Adipocyte (in vitro differentiated cells): ENCODE measurements at places on chromosomes 7 and 10.

GRCh38 chr10:79221110-79222051, 125.9 kb upstream of the PPIF start:
- no peak for DNase-seq

GRCh38 chr10:110410329-110411046, 87.2 kb upstream of the DUSP5 start:
- peak; percentile 93 for DNase-seq

- no peak for DNase-seq
These were observed 57.1 kb downstream of the AOC1 start for GRCh38 chr7:150909200-150909995.

GRCh38 chr10:102241032-102241443, 274 bp downstream of the PITX3 start:
- DNase-seq, result no peak

GRCh38 chr10:26844396-26844975, 16.3 kb downstream of the ABI1 start:
- no peak for DNase-seq

DNA sequence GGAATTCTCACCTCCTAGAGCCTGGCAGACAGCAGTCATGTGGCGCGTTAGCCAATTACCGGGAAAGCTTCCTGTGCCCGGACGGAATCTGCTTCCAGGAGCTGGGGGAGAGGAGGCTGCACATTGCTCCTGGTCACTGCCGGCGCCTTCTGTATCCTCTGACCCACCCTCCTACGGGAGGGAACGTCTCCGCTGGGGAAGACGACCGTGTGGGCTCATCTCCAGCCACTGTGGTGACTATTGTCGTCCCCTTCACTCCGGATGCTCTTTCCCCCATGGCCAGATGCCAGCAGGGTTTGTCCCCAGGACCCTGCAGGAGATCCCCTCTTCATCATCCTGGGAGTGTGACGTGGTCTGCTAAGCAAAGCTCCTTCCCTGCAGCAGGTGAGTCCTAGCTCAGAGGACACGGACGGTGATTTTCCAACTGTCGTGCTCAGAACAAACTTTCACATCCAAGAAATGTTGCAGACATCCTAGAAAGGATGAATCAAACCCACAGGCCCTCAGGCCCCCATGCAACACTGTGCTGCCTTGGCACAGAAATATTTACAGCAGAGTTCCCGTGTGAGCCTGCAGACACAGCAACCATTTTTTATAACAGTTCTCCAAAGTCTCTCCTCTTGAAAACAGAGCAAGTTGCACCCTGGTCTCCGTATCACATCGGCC, 29.6 kb upstream of the FAM20C start:
- peak; percentile 18 for DNase-seq

DNA sequence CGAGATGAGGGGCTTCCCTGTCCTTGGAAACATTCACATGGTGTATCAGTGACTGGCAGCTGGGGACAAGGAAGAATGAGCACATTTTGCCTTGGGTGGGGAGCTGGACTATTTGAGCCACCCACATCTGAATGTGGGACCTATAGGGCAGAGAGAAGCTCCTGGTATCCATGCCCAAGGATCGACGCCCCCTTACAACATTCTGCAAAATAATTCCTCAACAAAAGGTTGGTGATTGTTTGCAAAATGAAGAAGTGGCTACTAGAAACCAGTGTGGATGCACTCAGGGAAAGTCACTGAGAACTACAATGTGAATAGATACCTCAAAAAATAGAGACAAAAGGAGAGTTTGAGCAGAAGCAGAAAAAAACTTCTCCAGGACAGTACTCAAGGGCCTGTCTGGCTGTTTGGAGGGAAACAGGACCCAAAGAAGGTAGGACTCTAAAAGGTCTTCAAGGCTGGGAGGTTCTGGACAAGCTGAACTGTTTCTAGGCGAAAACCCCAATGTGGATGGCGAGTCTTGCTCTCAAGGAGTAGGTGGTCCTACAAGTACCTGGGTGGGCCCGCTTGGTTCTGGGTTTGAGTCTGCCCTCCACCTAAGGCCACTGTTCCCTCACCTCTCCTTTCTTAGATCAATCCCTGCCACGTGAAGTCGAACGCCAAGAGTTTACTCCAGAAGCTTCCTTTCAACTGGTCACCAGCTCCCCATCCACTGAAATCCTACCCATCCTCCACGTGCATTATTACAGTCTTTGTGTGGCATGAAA, 125.0 kb upstream of the ZNF746 start:
- no peak for DNase-seq

- peak; percentile 70 for DNase-seq
These were observed 128.4 kb upstream of the RSU1 start for GRCh38 chr10:16945593-16945992.

- DNase-seq, result peak; percentile 55
These were observed 98.9 kb downstream of the KMT2C start for GRCh38 chr7:152336754-152337368.

GRCh38 chr10:19347621-19348020, 299.0 kb downstream of the MALRD1 start:
- peak; percentile 0 for DNase-seq

- no peak for DNase-seq
These were observed 9.8 kb downstream of the TSPAN14 start for GRCh38 chr10:80463868-80464267.

DNA sequence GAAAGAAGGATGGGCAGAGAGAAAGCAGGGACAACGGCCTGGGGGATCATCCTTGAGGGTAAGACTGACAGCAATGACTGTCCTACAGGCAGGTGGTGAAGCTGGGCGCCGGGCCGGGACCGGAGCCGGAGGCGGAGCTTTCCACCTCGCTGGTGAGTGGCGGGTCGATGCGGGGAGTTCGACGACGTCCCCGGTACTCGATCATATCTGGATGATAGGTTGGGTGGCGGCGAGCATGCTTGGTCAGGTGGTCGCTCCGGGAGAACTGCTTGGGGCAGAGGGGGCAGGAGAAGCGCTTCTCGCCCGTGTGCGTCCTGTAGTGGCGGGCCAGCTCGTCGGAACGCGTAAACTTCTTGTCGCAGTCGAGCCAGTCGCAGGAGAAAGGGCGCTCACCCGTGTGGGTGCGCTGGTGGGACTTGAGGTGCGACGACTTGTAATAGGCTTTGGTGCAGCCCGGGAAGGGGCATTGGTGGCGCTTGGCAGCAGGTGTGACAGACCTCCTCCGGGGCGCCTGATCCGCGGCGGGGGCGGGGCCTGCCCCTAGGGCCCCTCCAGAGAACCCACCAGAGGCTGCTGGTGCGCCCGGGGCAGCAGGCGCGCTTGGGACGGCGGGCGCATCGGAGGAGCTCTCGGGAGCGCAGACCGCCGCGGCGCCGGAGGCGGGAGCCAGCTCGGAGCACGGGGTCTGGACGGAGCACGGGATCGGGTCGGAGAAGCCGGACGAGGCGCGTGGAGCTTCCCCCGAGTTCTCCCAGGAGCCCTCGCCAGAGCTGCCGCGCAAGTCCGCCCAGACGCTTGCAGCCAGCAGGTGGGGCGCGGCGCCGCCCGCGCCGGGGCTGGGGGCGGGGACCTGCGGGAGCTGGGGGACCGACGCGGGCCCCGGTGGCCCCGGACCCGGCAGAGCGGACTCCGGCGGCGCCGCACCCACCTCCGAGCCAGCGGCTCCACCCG, 752 bp downstream of the KLF14 start:
- DNase-seq, result peak; percentile 31

GRCh38 chr10:7388602-7389001, 22.2 kb downstream of the SFMBT2 start:
- no peak for DNase-seq

DNA sequence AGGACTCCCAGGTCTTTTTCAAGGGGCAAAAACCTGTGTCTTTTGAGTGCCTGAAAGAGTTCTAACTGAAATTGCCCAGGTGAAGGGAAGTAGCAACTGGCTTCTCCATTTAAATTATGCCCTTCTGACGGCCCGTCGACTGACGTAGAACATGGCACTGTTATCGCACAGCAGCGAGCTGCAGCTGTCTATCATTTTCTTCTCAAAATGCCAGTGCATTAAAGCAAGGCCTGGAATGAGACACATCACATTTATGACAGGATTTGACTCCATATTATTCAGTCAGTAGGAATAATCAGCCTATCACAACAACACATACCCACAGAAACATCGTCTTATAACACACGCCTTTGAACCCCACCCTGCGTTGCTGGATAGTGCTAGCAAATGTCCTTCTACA, 69.7 kb downstream of the CELF2 start:
- no peak for DNase-seq

DNA sequence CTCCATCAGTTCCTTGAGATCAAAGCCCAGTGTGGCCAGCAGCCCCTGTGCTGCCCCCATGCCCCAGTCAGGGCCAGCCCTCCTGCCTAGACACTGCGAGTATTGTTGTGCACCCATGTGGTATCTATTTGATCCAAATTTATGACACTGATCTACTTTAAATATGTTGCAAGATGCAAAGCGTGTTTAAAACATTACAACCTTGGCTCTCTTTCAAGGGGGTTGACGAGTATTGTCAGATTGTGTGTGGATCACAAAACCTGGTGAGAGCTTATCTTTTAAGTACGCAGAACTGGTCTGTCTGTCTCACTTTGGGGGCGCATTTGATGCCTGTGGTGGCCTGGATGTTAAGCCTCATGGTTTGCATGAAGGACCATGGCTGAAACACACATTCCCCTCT, 108.9 kb downstream of the COL13A1 start:
- no peak for DNase-seq

- no peak for DNase-seq
These were observed 43.7 kb downstream of the CH25H start for GRCh38 chr10:89163265-89163995.

- peak; percentile 90 for DNase-seq
These were observed 240.2 kb upstream of the INHBA start for GRCh38 chr7:41943094-41943577.

DNA sequence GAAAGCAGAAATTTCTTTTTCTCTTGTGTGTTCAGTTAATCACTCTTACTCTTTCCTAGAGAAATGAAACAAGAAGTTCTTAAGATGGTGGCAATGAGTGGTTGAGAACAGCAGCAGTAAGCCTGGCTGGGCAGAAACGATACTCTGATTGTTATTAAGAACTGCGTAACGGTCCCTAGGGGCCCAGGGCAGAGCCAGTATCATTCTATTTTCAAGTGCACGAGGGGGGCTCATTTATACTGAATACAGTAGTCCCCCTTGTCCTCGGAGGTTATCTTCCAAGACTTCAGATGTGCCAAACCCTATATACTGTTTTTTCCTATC, 64.9 kb downstream of the EEPD1 start:
- DNase-seq, result no peak

DNA sequence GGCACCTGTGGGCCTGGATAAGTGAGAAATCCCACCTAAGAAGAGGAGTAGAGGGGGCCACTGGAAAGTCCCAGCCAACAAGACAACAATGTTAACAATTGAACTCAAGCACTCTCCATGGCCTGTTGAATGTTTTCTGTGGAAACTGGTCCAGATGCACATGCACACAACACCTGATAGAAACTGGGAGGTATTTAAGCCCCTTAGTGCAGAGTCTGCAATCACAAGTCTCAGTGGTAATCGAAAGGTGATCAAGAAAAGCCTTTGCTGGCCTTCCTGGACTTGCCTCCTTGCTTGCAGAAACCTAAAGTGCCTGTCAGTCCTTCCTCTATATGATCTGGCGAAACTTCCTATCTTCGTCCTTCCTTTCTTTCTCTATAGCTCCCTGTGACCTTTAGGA, 30.6 kb upstream of the HNRNPH3 start:
- DNase-seq, result no peak

DNA sequence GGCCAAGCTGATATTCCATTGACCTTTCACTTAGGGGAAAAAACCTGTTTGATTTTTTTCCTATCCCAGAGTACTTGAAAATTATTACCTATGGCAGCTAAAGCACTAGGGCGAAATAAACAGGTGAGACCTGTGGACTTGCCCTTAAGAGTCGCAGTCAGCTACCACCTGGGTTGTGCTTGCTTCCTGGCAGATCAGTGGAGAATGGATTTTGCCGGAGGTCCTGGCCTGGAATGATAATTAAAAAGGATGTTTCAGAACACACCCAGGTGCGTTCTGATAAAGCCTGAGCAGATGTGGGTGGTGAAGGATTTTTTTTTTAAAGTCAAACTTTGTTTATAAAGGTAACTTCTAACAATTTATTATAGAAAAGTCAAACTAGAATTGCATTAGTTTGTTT, 59.1 kb downstream of the AUTS2 start:
- no peak for DNase-seq

GRCh38 chr10:121373411-121373810, 224.8 kb downstream of the FGFR2 start:
- no peak for DNase-seq

DNA sequence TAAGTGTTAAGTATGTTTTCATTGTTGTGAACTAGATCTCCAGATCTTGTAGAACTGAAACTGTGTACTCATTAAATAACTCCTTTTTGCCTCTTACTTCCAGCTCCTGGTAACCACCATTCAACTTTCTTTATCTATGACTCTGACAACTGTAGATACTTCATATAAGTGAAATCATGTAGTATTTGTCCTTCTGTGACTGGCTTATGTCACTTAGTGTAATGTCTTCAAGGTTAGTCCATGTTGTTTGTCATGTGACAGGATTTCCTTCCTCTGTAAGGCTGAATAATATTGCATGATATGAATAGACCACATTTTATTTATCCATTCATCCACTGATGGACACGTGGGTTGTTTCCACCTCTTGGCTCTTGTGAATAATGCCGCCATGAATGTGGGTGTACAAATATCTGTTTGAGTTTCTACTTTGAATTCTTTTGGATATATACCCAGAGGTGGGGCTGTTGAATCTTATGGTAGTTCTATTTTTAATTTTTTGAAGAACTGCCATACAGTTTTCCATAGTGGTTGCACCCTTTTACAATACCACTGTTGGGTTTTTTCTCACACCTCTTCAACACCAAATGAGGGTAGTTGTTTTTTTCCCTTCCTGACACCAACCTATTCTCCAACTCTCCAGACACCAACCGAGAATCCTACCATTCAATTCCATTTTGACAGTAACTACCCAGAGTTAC, 10.7 kb upstream of the FMC1 start:
- DNase-seq, result no peak

DNA sequence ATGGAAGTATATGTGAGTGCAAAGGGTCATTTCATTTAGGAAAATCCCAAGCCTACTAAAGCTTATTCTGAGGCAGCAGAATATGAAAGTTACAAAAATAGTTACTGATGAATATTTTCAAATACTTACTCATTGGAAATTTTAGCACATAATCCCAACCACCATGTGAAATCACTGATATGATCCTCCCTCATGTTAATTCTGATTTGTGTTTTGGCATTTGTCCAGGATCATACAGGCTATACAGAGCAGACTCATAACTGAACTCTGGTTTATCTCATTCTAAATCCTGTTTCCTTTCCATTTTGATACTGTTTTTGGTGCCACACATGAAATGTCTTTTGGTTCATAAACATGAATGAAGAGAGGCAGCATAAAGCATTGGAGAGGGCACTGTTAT, 3.4 kb upstream of the FAM24B start:
- no peak for DNase-seq
